ENCODE measurements at places on chromosomes 3 and 15. TPM values are rescaled to one million over a fixed set of nuclear protein-coding genes. Genes with fewer than 3 reads are reported as not detected.

- no peak overlapping the region for H3K27ac ChIP-seq
- no peak overlapping the region for H3K4me3 ChIP-seq
- H3K27me3 ChIP-seq: no peaks in the 10 kb centered on the region
- H3K4me1 ChIP-seq: no peaks in the 10 kb centered on the region
- H3K36me3 ChIP-seq: peaks cover 58% of the 10 kb centered on the region
Measured at GRCh38 chr3:183802989-183803388, 22.4 kb downstream of the MAP6D1 start.

DNA sequence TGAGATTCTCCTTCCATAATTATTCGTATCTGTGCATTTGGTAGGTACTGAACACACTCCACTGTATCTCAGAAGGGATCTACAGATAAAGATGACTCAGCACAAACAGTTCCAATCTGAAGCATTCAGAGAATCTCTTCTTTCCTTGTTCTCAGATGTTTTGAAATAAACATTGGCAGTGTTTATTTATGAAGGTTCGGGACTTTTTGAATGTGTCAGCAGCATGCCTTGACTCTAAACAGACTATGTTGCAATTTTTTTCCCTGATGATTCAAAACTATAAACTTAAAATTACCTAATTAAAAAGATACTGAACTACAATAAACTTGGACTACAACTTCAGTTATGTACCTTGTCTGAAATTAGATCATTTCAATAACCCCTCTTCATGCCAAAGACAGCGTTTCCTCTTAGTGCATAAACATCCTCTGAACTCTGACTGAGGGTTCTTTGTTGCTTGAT, 612.9 kb upstream of the TBL1XR1 start:
- peaks cover 15% of the 10 kb centered on the region for H3K4me1 ChIP-seq
- H3K4me3 ChIP-seq: no peak overlapping the region
- no peaks in the 10 kb centered on the region for H3K27me3 ChIP-seq

DNA sequence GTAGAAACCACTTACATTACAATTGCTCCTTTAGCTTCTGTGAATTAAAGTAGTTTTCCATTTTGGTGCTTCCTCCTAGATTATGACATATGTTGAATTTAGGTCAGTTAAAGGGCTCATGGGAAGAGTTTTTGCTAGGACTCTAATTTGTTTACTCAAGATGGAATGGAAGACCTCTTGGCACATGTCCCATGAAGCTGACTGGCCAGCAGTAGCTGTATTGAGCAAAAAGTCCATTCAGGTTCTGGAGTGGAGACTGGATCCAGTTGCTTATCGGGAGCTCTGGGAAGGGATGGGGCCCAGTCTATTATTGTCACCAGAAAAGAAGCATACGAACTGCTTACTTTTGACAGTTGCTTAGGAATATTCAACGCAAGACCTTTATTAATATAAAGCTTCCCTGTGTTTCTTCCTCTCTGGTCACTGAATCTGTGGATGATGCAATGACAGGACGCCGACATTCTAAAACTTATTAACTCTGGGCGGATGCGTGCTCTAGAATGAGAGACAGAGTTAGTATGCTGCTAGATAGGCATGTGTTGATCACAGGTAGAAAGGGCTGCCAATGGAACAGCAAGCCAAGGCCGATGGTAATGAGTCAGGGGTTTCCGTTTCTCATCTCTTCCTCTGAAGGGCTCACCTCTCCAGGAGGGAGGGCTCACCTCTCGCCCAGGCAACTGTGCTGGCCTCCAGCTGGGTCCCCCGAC, 155.8 kb downstream of the NR1D2 start:
- no peaks in the 10 kb centered on the region for H3K36me3 ChIP-seq
- no peak overlapping the region for H3K27ac ChIP-seq
- no peaks in the 10 kb centered on the region for H3K27me3 ChIP-seq
- no peak for DNase-seq
- H3K4me1 ChIP-seq: peaks cover 18% of the 10 kb centered on the region
- H3K4me3 ChIP-seq: no peak overlapping the region

DNA sequence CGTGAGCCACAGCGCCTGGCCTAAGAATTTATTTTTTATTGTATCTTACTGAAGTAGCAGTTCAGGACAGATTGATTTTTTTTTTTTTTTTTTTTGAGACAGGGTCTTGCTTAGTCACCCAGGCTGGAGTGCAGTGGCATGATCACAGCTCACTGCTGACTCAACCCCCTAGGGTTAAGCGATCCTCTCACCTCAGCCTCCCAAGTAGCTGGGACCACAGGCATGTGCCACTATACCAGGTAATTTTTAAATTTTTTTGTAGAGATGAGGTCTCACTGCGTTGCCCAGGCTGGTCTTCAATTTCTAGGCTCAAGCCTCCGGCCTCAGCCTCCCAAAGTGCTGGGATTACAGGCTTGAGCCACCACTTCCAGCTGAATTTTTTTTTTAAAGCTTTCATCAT, 99.8 kb upstream of the HERC1 start:
- H3K4me1 ChIP-seq: no peaks in the 10 kb centered on the region
- H3K27ac ChIP-seq: no peak overlapping the region
- no peak overlapping the region for H3K4me3 ChIP-seq
- DNase-seq: no peak

DNA sequence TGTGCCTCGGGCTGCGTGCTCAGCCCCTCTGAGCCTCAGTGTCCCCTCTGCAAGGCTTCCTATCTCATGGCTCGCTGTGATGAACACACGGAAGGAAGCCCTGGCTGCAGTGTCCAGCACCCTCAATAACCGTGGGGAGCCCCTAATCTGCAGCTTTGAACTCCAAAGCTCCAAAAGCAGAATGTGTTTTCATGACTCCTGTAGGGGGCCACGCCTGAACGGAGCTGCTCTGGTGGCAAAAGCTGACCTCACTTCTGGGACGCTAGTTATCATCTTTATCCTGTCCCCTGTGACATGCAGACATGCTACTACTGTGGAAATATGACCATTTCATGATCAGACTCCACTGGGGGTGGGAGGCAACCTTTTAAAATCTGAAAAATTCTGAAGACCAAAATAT, 98.8 kb downstream of the SEC22A start:
- no peaks in the 10 kb centered on the region for H3K4me1 ChIP-seq
- DNase-seq: no peak
- no peak overlapping the region for H3K27ac ChIP-seq

DNA sequence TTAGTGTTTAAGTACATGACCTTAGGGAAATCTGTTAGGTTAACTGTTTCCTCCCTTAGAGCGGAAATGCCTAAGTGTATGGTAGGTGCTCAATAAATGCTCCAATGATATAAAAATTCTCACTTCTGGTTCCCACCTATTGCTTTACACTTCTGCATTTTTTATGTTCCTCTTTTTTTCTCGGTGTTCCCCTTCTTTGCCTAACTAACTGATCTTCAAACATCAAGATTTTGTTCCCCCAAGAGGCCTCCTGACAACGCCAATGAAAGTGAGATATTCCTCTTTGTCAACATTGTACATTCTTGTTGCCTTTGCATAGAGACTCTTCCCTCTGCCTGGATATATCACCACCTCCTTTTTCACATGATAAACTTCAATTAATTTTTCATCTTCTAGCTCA, 17.4 kb downstream of the SLC35A5 start:
- H3K27me3 ChIP-seq: no peaks in the 10 kb centered on the region
- H3K4me1 ChIP-seq: no peaks in the 10 kb centered on the region
- H3K36me3 ChIP-seq: peaks cover 11% of the 10 kb centered on the region

DNA sequence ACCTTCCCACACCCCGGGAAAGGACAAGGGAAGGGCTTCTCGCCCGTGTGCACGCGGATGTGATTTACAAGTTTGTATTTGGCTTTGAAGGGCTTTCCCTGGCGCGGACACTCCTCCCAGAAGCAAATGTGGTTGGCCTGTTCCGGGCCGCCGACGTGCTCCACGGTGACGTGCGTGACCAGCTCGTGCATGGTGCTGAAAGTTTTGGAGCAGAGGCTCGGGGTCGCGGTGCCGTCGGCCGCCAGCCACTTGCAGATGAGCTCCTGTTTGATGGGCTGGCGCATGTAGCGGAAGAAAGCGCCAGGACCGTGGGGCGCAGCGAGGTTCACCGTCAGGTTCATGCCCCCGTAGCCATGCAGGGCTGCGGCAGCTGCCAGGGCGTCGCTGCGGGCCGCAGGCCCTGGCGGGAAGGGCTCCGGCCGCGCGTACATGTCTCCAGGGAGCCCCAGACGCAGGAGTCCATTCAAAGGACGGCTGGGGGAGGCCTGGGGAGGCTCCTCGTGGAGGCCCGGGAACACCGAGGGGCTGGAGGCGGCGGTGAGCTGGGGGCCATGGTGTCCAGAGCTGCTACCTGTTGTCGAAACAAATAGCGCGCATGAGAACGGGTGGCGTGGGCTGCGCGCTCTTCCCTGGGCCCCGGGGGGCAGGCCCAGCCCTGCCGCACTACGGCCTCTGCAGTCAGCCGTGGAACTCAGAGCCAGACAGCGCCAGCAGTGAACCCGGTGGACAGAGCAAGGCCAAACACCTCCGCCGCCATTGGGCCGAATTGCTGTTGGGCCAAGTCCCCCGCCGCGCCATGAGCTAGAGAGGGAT, 10.2 kb downstream of the ZIC4 start:
- no peak overlapping the region for H3K27ac ChIP-seq
- H3K27me3 ChIP-seq: peaks cover 100% of the 10 kb centered on the region
- H3K4me1 ChIP-seq: peaks cover 29% of the 10 kb centered on the region
- H3K36me3 ChIP-seq: no peaks in the 10 kb centered on the region

DNA sequence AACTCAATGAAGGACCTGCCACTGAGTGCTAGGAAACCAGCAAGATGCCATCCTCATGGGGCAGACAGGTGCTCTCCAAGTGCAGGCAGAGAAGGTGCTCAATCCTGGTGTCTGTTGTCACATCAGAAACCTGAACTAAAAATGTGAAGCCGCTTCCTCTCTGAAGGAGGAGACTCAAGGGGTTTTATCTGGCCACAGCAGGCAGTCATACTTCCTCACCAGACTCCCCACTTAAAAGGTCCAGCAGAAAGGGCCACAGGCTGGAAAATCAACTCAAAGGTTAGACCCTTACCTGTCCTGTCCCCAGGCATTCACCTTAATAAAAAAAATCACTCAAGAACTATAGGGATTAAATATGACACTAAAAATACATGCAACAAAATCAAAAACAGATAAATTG, 4.8 kb downstream of the CCDC12 start:
- peak overlapping the region; percentile 52 for H3K27ac ChIP-seq
- H3K36me3 ChIP-seq: no peaks in the 10 kb centered on the region
- no peak overlapping the region for H3K4me3 ChIP-seq
- DNase-seq: no peak
- H3K4me1 ChIP-seq: peaks cover 50% of the 10 kb centered on the region
- no peaks in the 10 kb centered on the region for H3K27me3 ChIP-seq

DNA sequence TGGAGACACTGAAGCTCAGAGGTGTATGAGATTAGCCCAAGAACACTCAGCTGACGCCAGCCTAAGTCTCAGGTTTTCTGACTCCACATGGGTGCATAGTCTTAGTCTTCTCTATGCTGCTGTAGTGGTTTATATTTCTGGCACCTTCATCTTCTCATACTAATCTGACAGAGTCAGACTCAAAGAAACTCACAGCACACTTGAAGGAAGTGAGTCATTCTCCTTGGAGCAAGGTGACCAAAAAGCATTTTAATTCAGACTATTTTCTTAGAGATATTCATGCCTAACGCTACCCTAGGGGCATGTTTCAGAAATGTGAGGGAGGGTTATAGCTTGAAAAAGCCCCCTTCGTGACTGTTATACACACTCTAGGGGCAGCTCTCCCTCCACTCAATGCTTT, 775.3 kb upstream of the ARPP21 start:
- no peak for DNase-seq
- H3K27ac ChIP-seq: no peak overlapping the region
- H3K4me1 ChIP-seq: peaks cover 5% of the 10 kb centered on the region

GRCh38 chr3:48634661-48635221, 520 bp downstream of the SLC26A6 start:
- peak; percentile 51 for DNase-seq
- no peak overlapping the region for H3K27ac ChIP-seq
- peaks cover 1% of the 10 kb centered on the region for H3K27me3 ChIP-seq
- H3K4me3 ChIP-seq: peak overlapping the region; percentile 83
- peaks cover 21% of the 10 kb centered on the region for H3K4me1 ChIP-seq
- peaks cover 8% of the 10 kb centered on the region for H3K36me3 ChIP-seq

GRCh38 chr15:61685534-61685933, 374.7 kb downstream of the VPS13C start:
- peaks cover 37% of the 10 kb centered on the region for H3K27me3 ChIP-seq
- H3K36me3 ChIP-seq: no peaks in the 10 kb centered on the region
- no peak overlapping the region for H3K4me3 ChIP-seq
- no peak for DNase-seq
- peaks cover 6% of the 10 kb centered on the region for H3K4me1 ChIP-seq
- no peak overlapping the region for H3K27ac ChIP-seq

DNA sequence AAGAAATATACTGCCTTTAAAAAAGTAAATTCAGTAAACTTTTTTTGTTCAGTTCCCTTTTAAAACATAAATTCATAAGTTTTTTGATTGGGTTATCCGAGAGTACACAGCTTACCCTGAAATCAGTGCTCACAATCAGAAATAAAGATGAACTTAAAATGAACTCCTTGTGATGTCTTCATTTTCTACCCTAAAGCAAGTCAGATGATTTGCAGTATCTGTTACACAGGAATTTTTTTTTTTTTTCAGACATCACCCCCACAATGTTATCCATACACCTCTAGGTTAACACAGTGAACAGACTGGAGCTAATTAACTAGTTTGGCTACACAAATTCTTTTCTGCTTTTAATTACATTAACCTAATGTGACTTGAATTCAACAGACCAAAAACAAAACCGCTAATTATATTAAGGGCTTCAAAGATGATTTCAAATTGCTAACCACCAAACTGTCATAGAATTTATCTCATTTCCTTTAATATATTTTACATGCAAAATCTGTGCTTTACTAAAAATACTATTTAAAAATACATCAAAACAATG, 1042.0 kb downstream of the ROBO1 start:
- no peak for DNase-seq
- no peaks in the 10 kb centered on the region for H3K36me3 ChIP-seq
- H3K27ac ChIP-seq: peak overlapping the region; percentile 68
- H3K27me3 ChIP-seq: no peaks in the 10 kb centered on the region
- no peak overlapping the region for H3K4me3 ChIP-seq

GRCh38 chr3:159629329-159630084, 359.1 kb upstream of the IL12A start:
- H3K27ac ChIP-seq: no peak overlapping the region
- peaks cover 14% of the 10 kb centered on the region for H3K4me1 ChIP-seq
- no peak overlapping the region for H3K4me3 ChIP-seq
- DNase-seq: no peak

DNA sequence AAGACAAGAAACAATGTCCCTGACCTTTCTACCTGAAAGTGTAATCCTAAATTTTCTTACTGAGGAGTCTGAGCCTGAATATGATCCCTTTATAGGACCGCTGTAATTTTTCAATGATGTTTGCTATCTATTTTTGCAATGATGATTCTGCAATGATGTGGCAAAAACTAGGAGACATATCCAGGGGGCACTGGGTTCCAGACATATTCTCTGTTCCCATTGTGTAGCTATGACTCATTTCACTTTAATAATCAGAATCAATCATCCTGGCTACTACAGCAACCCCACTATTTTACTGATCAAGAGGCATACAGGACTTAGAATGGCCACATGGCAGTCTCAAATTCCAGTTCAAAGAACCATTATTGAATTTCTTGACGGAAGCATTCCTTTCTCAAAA, 85.9 kb downstream of the AQR start:
- H3K27ac ChIP-seq: no peak overlapping the region
- DNase-seq: no peak
- H3K4me3 ChIP-seq: no peak overlapping the region

GRCh38 chr15:29110176-29110575, 159.4 kb downstream of the NSMCE3 start:
- H3K27me3 ChIP-seq: no peaks in the 10 kb centered on the region
- H3K4me1 ChIP-seq: peaks cover 13% of the 10 kb centered on the region
- DNase-seq: no peak
- H3K4me3 ChIP-seq: no peak overlapping the region
- H3K27ac ChIP-seq: no peak overlapping the region

CIB2 gene
- 26.2 TPM for total RNA-seq

CPLX3 gene
- total RNA-seq: 0.14 TPM

CCRL2 gene
- not detected for total RNA-seq

Measured in mesothelial cell of epicardium (in vitro differentiated cells).